ENCODE measurements at places on chromosomes 4 and X.

DNA sequence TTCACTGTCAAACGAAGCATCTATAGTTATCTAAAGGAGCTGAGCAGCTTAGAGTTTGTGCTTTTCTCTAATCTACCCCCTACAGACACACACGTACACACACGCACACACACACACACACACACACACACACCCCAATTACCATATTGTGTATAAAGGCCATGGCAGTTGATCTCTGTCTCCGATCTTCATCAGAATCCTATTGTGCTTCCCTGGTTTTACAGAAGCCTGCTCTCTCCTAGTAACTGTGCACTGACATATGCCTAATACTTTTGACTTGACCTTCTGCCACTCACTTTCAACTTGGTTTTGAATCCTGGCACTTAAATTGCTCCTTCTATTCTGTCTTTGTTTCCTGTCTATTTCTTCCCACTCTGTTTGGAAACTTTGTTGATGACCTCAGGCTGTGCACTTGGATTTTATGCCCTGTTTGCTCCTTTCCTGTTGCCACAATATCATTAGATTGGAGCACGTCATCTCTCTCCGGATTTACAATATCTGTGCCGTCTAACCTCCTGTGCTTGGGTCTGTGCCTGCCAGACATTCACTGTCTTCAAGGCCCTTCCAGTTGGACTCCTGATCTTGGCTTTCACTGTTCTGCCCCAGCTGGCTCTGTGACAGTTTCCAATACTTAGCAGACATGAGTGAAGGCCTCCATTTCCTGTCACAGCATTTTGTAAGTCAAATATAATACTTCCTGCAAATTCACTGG, 928.1 kb downstream of the FAT4 start:
- no peak for DNase-seq

DNA sequence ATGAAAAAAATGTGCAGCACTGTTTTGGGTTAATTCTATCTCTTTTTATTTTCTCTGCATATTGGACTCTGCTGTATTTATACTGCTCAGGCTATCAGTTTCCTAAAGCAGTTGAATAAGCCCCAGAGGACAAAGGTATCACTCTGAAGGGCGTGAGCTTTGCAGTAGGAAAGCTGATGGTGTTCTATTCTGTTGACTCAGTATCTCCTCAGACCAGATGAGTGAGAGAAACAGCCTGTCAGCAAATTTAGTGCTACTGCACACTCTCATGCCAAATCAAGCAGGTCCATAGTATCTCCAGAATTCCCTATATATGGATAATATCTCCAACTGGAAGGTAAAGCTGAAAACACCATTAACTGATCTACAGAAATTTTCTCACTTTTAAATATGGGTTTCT, 132.3 kb upstream of the UGT8 start:
- no peak for DNase-seq

GRCh38 chr4:10077483-10078335, 38.9 kb downstream of the WDR1 start:
- DNase-seq: no peak

GRCh38 chr4:124032035-124032434, 635.4 kb downstream of the SPRY1 start:
- no peak for DNase-seq

- DNase-seq: no peak
These were observed 301.9 kb downstream of the GPAT3 start for GRCh38 chr4:83837614-83838308.

DNA sequence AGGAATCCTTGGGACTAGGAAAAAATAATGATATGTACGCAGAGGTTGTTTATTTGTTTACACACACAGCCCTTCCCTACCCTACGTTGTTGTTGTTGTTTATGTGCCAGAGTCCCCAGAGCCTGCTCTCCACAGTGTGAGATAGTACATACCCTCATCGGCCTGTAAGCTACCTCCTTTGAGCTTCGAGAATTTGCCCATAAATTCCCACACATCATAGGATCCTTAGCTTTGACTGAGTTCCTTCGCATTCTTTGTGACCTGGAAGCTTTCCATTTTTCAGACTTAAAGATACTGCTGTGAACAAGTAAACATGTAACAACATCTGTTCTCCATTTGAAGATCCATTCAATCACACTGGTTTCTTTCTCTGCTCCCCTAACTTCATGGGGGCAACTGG, 114.5 kb downstream of the IRF2 start:
- DNase-seq: no peak

DNA sequence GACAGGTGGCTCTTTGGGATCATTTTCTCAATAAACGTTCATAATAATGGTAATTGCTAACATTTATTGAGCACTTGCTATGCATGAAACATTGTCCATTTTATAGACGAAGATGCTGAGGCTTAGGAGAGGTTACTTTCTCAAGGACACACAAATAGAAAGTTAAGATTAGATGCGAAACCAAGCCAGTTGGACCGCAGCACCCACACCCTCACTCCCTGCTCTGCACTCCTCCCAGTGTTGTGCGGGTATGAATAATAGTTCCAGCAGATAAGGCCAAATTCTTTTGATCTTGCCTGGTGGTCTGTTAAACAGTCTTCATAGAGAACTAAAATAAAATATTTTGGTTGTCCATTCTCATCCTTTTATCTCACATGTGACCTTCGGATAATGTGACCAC, 85.0 kb upstream of the BEND4 start:
- DNase-seq: no peak

GRCh38 chr4:8164687-8165086, 6.1 kb upstream of the ABLIM2 start:
- DNase-seq: no peak

Data from myocyte (in vitro differentiated cells).